Cerebellar nuclear complex (tissue), 1 donor: ENCODE measurements at places on chromosomes 3 and 15.

DNA sequence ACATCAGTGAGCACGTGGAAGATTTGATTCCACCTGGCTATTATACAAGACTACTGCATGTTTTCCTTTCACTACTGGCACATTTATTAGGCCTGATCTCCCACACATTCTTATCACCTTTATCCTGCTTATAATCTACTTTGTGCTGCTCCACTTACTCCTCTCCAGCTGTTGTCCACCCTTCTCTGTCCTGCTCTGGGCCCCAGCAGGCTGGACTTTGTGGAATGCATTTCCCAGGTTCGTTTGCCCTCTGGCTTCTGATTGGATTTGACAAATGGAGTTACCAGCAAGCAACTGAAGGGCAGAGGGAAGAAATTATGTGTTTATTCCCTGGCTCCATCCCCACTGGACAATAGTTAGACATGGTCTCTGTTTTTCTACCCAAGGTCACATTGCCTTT lies 75.5 kb downstream of the DCLK3 start:
- DNase-seq: no peak

DNA sequence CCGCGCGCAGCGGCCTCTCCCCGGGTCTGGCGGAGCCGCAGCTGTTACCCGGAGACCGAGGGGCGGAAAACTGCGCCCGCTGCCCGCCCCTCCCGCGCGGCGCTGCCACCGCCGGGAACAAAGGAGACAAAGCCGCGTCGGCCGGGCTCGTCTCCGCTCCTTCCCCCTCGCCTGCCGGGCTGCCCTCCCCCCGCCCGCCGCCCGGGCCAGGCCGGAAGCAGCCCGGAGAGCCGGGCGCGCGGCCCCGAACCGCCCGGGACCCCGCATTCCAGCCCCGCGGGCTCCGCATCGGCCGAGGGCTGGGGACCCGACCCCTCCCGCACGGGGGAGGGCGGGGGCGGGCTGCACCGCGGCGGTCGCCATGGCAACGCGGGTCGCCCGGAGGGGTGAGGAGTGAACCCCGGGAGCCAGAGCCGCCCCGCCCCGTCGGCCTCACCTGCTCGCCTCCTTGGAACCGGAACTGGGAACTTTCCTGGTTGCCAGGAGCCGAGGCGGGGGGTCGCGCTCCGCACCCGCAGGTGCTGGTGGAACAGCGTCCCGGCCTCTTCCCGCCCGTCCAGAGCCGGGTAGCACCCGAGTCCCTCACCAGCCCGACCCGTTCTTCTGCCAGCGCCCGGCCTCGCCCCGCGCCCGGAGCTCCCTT lies 448 bp downstream of the PLXNB1 start:
- DNase-seq: no peak

DNA sequence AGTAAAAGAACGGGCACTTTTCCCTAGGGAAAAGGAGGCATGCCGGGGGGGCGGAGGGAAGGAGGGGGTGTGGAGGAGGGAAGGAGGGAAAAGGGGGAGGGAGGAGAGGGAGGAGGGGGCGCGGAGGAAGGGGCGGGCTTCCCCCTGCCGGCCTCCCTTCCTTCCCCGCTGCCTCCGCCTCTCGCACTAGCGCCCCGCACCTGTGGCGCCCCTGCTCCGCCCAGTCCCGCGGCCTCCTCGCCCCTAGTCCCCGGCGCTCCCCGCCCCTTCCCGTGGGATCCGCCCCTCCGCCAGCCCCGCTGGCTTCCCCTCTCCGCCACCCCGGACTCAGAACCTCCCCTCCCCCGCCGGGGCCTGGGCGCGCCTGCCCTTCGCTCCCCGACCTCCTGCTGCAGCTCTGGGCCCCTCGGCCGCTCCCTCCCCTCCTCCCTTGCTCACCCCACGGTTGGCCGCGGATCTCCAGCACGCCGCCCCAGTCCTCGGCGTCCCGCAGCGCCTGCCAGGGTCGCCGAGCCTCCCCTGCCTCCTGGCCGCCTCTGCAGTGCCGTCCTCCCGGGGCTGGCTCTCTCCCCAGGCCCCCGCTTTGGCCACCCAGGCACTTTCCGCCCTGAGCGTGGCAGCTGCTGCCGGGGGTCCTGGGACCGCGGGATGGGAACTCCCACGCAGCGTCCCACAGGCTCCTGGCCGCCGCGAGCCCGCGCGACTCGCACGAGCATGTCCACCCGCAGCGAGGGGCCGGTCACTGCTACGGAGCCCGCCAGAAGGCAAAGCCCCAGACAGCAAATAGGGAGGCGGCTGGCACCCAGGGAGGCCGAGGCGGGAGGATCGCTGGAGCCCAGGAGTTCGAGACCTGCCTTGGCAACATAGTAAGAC lies 147.4 kb downstream of the TJP1 start:
- no peak for DNase-seq

DNA sequence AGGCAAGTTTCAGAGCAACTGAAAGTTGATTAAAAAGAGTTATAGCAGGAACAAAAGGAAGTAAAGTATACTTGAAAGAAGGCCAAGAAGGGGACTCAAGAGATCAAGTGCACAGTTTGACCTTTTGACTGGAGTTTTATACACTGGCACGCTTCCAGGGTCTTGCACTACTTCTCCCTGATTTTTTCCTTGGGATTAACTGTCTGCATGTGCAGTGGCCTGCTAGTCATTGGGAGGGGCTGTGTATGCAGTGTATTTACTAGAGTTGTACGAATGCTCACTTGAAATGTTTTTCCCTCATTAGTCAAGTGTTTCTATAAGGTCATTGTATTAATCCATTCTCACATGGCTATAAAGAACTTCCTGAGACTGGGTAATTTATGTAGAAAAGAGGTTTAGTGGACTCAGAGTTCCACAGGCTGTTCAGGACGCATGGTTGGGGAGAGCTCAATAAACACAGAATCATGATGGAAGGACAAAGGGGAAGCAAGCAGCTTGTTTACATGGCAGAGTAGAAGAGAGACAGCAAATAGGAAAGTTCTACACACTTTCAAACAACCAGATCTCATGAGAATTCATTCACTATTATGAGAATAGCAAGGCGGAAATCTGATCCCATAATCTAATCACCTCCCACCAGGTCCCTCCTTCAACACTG lies 571.8 kb downstream of the ZPLD1 start:
- no peak for DNase-seq

DNA sequence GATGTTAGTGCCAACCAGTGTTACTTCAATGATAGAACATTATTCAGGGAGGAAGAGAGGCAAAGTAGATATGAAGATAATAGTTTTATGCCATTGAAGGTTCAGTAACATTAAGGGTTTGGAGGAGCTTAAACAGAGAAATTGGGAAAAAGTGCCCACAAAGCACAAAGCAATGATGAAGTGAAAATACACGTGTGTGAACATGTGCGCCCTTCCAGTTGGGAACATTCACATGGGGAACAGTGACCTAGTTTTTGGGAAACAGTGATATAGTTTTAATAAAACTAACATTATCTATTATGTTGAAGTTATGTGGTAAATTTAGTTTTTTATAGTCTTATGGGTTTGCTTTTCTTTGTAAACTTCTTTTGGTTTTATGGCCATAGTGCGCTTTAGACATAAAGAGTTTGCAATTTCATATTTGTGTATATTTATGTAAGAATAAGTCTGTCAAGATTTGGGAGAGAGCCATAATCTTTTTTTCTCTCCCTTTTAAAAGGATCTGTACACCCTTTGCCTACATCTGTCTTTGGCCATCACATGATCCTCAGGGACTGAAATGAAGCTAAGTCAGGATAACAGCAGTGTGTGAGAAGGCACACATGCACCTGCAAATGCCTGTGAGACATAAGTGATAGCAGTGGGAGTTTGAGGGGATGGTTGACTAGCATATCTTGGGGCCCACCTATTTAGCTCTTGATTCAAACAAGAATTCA lies 450.3 kb upstream of the THRB start:
- DNase-seq: no peak

DNA sequence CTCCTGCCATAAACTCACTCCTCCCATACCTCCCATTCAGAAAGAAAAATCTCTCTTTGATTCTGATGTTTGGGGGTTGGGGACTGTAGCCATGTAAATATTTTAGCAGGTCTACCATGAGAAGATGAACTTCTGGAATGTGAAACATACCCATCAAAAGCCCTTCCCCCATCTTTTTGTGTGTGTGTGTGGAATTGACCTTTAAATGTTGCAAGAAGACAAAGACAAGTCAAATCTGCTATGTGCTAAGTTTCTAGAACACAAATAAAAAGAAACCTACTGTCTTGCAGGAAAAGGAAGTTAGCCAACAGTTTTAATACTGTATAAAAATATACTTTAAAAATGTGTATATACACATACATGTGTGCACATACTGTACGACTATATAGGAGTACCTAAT lies 29.7 kb upstream of the USP50 start:
- no peak for DNase-seq
